Activated CD4-positive, alpha-beta T cell treated with anti-CD3 and anti-CD28 coated beads, Interleukin-2, amount 10 ng/mL, durations not matched to agents 7 days and 5 days (primary cell): ENCODE measurements at places on chromosomes 16 and 17.

DNA sequence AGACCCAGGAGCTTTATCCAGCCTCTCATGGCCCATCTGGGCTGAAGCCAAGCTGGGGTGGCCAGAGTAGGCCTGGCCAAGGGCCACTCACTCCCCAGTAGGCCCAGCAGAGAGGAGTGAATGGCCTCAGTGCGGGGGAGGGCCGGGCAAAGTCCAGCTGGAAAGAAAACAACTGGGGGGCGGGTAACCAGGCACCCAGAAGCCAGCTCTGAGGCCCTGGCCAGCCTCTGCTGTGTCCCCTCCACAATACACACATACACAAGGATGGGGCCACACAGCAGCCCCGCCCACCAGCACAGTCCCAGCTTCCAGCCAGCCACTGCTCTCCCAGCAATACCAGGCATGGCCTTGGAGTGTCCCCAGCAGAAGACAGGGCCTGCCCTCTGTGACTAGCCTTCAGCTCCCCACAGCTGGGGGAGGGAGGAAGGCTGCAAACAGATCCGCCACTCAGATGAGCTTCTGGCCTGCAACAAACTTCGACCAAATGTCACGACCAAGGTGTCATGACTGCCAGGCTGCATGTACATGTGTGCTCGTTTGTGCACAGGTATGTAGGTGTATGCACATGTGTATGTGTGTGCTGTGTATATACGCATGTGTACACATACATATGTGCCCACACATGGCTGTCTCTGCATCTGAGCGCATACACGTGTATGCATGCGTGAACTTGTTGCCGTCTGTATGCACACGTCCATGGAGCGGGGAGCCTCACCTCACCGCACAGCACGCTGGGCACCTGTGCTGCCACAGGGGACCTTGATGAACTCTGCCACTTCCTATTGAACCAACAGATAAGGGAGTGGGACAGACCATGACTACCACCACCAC is 5.0 kb downstream of the CARHSP1 start:
- no peak for DNase-seq

DNA sequence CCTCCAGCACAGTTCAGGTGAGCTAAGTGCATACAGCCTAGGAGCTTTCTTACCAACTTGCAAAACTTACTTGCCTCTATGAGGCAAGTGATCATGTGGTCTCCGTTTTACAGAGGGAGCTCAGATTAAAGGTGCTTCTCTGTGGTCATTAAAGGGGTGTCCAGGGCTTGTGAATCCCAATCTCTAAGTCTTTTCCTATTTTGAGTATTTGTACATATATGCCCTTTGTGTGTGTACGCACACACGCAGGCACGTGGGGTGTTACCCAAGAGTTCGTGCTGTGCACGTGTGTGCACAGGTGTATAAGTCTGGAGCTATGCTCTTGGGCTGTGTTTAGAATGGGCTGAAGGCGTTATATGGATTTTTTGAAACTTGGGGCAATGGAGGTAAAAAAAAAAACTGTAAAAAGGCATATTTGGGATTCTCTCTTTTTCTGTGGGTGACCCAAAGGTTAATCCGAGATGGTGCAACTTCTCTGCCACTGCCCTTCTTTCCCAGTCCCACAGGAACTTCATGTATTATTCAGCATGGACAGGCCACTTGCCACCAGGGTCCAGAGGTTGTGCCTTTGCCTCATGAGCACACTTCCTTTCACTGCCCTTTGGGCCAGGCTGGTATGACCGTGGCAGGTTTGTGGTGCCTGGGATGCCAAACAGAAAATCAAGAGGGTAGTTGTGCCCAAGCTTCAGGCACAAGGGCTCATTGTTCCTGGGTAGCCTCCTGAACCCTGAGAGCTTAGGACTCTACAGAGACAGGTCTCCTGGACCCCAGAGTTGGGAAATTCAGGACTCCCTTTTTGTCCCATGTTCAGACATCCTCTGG is 1.5 kb downstream of the ABCC3 start:
- no peak for DNase-seq

GRCh38 chr17:4204710-4205173 is 59.0 kb downstream of the ANKFY1 start:
- no peak for DNase-seq

DNA sequence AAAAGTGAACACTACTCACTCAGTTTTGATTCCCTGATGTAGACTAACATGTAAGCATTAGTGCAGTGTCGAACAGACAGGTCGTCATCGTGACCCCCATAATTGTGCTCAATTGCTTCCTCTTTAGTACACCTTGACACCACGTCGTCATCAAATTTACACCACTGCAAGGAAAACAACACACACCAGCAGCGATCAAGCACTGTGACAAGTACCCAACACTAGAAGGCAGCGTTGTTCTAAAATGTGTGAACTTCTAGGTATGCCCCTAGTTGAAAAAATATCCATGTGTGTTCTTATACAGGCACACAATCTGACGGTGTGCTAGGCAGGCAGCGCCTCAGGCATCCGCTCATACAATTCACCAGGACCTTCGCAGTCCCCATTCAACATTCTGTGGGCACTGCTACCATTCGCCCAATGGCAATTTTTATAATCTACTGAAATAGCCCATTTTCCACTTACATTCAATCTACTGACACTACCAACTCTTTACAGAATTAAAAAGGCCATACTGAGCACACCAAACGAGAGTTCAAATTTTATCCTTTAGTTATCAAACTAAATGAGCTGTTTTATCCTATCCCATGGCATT is 23.1 kb downstream of the LITAFD start:
- peak; percentile 49 for DNase-seq

DNA sequence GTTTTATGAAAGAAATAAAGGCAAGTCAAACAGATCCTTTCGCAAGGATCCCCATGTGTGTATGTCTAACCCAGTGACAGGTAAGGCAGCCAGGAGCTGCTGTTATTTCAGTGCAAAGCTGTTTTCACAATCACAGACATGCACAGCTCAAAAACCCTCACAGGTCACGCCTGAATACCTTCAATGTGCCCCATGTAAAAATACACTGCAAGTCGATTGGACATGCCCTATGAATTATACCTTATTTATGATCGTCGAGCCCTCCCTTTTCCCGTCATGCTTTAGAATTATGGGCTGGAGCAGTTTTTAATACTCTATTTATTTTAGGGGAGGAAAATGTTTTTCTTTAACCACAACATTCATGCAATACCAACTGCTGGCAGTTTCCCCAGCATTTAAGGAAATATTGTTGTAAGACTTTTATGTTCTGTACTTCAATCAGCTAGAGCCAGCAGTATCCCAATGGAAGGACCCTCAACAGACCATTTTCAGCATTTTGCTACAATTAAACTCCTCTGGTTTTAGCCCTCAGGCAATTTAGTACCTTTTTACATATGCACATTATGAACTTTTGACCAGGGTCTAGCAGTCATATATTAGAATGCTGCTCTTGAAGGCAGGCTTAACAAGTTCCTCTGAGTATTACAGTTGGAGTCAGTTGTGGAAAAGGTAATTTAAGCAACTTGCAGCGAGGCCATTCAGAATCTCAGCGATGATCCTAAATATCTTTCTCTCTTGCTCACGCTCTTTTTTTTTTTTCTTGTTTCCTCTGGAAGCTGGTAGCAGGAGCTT is 362.2 kb downstream of the WWOX start:
- DNase-seq, result no peak
